A549 treated with Mapracorat at 1 μM for 4 hours (cell line): ENCODE measurements at places on chromosomes 6 and 20. TPM values are rescaled to one million over a fixed set of nuclear protein-coding genes. Genes with fewer than 3 reads are reported as not detected.

DYNLRB1 gene
- total RNA-seq = 217 to 259 TPM (median 234 TPM) in 5 replicates

SLC17A3 gene
- 0.82 to 1.1 TPM (median 0.93 TPM) in 5 replicates for total RNA-seq

ARFGEF3 gene
- 0.43 to 0.69 TPM (median 0.49 TPM) in 5 replicates for total RNA-seq

RNF144B gene
- total RNA-seq = 0.16 to 0.81 TPM (median 0.41 TPM) in 5 replicates

LAMA2 gene
- total RNA-seq = 0.30 to 1.2 TPM (median 0.51 TPM) in 5 replicates

NKX2-2 gene
- total RNA-seq = not detected in 5 replicates

CDH4 gene
- total RNA-seq = 6.4 to 8.6 TPM (median 7.2 TPM) in 5 replicates

HLA-G gene
- not detected in 5 replicates for total RNA-seq

TBX18 gene
- total RNA-seq = 14.9 to 22.2 TPM (median 20.2 TPM) in 5 replicates

ASIP gene
- total RNA-seq = not detected in 5 replicates

SLC22A3 gene
- total RNA-seq = 40.2 to 49.9 TPM (median 44.7 TPM) in 5 replicates

AVP gene
- not detected in 5 replicates for total RNA-seq

CGA gene
- total RNA-seq = 0.19 to 0.43 TPM (median 0.29 TPM) in 5 replicates

VIP gene
- not detected in 5 replicates for total RNA-seq

CNR1 gene
- 1.1 to 1.9 TPM (median 1.2 TPM) in 5 replicates for total RNA-seq

FAM209B gene
- total RNA-seq = 0.22 to 0.67 TPM (median 0.34 TPM) in 5 replicates

NKX2-4 gene
- not detected in 5 replicates for total RNA-seq

MEP1A gene
- not detected in 5 replicates for total RNA-seq

AHCY gene
- 292 to 329 TPM (median 322 TPM) in 5 replicates for total RNA-seq

PROKR2 gene
- total RNA-seq = not detected in 5 replicates
